ENCODE measurements at places on chromosomes 7 and 10.

GRCh38 chr10:131273476-131273875 lies 38.0 kb downstream of the TCERG1L start:
- no peak for DNase-seq

DNA sequence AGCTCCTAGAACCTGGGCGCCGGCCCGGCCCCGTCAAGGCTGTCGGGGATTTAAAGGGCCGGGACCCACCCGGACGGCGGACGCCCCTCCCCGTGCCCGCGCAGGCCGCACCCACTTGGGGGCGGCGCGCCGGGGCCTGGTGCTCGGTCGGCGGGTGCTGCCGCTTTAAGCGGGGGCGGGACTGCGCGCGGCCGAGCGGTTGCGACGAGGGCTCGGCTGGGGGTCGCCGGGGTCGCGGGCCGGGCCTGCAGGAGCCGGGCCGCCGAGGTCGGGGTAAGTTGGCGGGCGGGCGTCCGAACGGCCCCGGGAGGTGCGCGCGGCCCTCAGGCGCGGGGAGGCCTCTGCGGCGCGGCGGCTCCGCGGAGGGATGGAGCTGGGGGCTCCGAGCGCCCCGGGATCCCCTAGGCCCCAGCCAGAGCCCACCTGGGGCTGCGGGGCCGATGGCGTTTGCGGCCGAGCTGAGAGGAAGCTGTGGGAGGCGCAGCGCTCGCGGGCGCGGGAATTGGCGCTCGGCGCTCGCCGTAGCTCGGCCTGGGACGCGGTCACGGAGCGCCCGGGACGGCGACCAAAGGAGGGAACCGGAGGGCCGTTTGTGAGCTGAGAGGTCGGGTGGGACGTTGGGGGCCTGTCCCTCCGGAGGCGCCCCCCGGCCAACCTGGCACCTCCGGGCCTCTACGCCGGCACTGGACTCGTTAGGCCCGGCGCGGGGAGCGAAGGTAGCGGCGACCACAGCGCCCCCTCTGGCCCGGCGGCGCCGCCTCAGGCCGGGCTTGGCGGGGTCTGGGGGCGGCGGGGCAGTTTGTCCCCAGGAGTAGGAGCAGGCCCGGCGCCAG lies at the start of gene TRRAP:
Gene TRRAP, plus strand, starts transcription at position 168 of the 833 bp plus-strand sequence. CDS start 2,619 bp downstream, outside the sequence.
- DNase-seq: peak; percentile 65

DNA sequence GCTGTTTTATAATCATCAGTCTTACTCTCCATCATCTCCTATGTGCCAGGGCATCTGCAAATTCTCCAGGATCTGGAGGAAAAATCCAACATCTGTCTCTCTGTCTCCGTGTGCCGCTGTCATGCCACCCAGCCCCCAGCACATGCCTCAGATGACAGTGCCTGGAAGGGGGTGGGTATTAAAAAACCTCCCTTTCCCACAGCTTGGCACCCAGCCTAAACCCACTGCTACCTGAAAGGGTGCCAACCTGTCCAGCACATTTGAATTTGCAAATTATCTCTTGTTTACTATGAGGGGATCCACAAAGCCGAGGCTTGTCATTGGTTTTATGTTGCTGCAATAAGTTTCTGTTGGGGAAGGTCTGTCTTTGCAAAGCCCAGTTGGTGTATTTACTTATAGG lies 73.1 kb downstream of the EMX2 start:
- DNase-seq: no peak

GRCh38 chr7:44769776-44770294 lies 21.2 kb downstream of the ZMIZ2 start:
- DNase-seq: no peak

DNA sequence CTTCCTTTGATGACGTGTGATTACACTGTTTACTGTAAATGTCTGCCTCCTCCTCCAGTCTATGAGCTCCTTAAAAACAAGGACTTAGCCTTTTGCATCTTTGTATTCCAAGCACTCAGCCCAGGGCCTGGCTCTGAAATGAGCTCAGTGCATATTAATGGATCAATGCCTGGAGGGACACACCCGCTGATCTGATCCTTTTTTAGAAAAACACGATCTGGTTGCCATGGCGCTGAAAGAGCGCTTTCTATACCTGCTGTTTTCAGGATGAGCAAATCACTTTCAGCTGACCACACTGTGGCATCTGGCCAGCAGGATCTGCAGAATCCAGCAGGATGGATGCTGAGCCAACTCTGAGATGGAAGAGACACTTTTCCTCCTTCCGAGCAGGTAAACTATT lies 37.8 kb upstream of the GARS1 start:
- no peak for DNase-seq

DNA sequence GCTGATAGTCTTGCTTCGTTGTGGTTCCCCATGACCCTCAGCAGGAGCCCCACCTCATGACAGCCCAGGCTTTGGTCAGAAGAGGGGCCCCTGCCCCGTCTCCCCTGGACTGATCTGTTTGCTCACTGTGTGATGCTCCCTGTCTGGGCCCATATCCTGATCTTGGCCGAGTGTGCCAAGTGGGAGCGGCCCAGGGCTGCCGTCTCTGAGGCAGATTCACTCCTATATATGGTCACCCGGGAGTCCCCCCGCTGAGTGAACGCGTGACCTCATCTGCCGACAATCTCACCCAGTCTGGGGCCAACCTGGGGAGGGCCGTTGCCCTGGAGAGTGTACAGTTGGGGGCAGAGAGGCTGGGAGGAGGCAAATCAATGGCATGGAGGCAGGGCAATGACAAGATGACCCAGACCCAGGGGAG lies 34.5 kb downstream of the PPIF start:
- no peak for DNase-seq

- no peak for DNase-seq
These were observed 2.4 kb upstream of the GRID1 start for GRCh38 chr10:86368987-86369386.

- no peak for DNase-seq
These were observed 110.2 kb upstream of the FAM20C start for GRCh38 chr7:81926-82756.

DNA sequence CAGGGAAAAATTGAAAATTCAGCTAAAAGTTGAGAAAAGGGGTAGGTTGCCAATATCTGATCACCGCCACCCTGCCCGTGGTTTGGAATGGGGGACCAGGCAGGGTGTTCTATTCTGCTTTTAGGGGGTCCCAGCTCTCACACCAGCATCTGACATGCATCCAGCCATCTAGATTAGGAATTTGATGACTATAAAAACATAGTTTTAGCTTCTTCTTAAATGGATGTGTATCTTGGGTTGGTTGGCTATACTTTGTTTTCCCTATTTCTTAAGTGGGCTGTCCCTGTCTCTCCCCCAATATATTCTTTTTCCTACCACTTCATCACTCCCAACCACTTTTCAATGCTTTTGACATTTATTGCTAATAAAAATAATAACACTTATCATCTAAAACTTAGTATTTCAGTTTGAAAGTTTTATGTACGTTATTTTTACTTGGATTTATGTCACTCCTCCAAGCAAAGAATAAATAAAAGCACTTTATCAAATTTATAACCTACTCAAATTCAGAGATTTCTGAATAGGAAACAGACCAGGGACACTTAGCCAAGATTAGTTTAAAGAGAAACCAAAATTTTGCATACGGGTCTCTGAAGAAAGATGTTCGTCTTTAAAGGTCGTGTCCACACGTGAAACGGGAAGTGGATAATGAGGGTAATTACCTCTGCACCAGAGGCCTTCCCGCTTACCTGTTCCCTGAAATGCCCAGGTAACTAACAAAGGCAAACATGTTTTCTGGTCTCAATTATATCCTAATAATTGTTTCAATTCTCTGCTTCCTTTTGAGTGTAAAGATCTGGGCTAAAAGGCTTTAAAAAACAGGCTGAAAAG lies 233.2 kb upstream of the AUTS2 start:
- no peak for DNase-seq

DNA sequence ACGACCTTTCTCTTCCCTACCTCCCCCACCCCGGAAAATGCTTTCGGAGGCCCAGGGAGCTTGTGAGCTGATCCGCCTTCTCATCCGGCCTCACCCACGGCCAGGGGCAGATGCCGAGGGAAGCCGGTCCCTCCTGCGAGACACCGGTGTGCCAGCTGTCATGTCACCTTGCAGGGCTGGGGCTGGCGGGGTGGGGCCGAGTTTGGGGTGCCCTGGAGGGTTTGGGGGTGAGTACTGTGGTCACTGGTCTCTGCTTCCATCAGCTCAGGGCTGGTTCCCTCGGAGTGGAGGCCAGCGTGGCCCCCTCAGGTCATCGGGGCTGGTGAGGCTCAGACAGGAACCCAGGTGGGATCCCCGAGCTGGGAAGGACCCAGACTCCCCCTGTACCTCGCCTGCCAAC lies 48.7 kb downstream of the RCC1L start:
- DNase-seq: no peak

- DNase-seq: peak; percentile 34
These were observed 220.9 kb upstream of the MKLN1 start for GRCh38 chr7:131106681-131107336.

DNA sequence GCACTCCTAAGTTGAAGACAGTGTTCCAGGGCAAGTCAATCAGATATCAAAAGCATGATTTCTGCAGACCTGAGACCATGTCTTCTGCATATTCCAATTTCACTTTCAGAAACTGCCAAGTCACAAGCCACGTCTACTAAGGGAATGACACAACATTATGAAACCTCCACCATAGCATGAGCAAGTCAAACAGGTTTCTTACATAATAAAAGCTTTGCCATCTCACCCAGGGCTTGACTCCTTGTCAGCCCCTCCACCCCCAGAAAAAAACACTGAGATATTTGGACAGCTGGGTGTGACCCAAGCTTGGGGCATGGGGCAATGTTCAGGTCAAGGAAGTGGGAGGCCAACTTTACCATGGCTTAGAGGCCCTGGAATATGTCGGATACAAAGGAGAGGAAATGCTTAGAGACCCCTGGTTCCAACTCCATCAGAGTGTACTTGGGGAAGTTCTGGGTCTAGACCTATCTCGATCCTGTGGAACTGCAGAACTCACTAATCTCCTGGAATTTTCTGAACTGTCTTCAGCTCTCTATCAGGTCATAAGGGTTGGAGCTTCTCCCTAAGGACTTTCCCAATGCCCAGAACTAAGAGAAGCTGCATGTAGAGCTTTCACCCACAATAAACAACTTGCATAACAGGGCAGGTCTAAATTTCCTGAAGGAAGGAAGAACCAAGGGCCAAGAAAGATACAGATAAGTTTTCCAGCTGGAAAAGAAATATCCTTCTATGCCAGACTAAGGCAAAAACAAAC lies 80.6 kb upstream of the NAMPT start:
- no peak for DNase-seq

- DNase-seq: no peak
These were observed 158.7 kb downstream of the TNS3 start for GRCh38 chr7:47423196-47423595.

GRCh38 chr10:114470956-114471905 lies 66.9 kb upstream of the AFAP1L2 start:
- peak; percentile 53 for DNase-seq

GRCh38 chr7:73900286-73900685 lies 39.3 kb downstream of the TMEM270 start:
- DNase-seq: no peak

DNA sequence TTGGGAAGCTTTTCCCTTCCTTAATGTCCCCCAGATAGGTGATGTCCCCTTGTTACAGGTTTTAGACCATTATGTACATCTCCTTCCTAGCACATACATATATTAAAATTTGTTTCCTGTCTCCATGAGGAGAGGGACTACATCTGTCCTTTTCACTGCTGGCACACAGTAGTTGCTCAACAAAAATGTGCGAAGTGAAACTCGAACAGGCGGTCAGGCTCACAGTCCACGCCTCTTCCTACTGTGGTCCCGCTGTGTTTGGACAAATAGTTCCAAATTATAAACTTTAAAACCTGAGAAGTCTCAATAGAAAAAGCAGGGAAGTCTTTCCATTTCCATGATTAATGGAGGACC lies 1.2 kb upstream of the HHEX start:
- DNase-seq: no peak

DNA sequence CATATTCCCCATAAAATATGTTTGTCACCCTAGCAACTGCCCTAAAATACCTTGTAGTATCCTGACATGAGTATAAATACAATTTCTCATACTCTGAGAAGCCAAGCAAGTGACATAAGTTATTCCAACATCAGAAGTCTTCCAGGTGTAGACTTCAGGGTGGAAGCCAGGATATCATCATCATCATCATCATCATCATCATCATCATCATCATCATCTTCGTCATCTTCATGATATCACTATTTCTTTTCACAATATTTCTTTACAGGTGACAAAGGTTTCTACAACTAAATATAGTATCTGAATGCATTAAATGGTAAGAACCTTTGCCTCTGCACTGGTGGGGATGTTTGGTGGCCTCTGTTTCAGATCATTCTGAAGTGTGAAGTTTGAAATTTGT lies 10.0 kb upstream of the GPR141 start:
- no peak for DNase-seq

- no peak for DNase-seq
These were observed 83.9 kb upstream of the TRIL start for GRCh38 chr7:29041991-29042390.

GRCh38 chr7:35780070-35780469 lies 20.8 kb upstream of the SEPTIN7 start:
- no peak for DNase-seq

DNA sequence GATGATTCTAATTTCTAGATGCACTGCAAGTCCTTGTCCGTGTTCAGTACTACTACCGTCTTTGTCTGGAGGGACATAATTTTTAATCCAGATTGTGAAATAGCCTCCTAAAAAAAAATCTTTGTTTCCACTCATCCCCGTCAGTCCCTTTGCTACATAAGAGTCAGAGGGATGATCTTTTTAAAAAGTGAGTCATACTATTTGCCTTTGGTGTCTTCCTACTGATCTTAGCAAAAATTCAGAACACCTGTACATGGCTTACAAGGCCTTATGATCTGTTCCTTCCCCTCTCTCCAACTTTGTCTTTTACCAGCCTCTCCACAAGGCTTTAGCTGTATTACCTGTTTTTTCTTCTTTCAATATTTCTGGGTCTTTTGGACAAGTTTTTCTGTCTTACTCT lies 173.5 kb downstream of the MLLT10 start:
- DNase-seq: no peak

DNA sequence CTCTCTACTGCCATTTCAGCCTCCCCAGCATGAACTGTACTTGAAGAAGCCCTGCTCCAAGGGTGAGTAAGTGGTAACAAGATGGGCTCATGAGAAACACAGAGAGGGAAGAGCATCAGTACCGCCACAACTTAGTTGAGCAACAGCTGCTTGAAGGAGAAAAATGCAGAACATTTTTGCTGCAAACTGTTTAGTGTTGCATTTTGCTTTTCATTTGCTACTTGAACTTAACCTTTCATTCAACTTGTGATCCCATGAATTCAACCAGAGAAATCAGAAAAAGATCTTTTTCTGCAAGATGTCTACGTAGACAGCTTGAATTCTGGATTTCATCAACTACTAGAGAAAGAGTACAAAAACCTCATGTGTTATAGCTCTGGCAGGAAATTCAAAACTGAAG lies 40.7 kb downstream of the ANK3 start:
- DNase-seq: no peak

- DNase-seq: no peak
These were observed at the start of gene CLEC2L for GRCh38 chr7:139523199-139523941. Gene CLEC2L, plus strand, starts transcription at chr7:139523685. Its CDS starts 243 bp downstream, at chr7:139523928.

DNA sequence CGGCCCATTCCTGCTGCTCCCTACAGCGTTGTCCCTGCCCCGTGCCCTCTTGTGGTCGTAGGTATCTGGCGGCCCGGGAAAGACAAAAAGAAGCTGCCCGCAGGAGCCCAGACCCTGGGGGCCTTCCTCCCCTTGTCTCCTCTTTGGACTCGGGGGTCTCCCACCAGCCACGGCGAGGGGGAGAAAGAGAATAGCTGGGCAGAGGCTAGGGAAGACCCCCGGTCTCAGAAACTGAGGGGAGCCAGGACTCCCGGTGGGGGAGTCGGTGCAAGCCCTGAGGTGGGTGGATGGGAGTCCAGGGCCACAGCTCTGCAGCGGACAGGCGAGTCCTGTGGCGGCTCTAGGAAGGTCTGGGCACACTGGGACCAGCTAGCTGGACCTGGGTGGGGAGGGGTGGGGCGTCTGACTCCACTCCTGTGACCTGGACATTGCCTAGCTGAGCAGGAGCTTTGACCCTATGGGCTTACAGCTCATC lies 1.3 kb upstream of the SH2D4B start:
- DNase-seq: no peak
